ENCODE measurements at places on chromosomes 5 and 9. TPM values are rescaled to one million over a fixed set of nuclear protein-coding genes. Genes with fewer than 3 reads are reported as not detected.

PCDHB14 gene
- 18.3 TPM for polyA plus RNA-seq

PCDHGC3 gene
- 2.1 TPM for polyA plus RNA-seq

POLR3G gene
- polyA plus RNA-seq = 2.7 TPM

TYRP1 gene
- not detected for polyA plus RNA-seq

FAM163B gene
- 1.5 TPM for polyA plus RNA-seq
